ENCODE measurements at places on chromosomes 2 and 18.
A peak's percentile ranks its signal among the peaks of the same experiment; 100 is the strongest.

GRCh38 chr2:191983591-191983990 is 136.7 kb upstream of the CAVIN2 start:
- no peak for DNase-seq

- no peak for DNase-seq
Measured at GRCh38 chr2:47653902-47654789, 128.8 kb upstream of the MSH6 start.

DNA sequence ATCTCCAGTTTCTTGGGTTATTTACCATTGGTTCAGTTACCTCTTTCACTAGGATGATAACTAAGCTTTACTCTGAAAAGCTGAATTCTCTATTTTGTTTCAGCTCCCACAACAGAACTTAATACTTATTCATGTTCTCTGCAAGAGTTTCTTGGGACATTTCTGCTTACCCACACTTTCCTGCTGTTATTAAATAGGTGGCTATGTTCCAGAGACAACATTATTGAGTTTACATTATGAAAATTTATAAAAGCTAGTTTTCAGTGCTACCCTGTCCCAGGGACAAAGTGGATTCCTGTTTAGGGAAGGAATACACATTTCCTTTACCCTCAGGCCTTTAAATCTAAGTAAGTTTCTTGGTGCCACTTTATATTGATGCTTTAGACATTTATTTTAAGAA is 7.0 kb upstream of the GPD2 start:
- DNase-seq = no peak

DNA sequence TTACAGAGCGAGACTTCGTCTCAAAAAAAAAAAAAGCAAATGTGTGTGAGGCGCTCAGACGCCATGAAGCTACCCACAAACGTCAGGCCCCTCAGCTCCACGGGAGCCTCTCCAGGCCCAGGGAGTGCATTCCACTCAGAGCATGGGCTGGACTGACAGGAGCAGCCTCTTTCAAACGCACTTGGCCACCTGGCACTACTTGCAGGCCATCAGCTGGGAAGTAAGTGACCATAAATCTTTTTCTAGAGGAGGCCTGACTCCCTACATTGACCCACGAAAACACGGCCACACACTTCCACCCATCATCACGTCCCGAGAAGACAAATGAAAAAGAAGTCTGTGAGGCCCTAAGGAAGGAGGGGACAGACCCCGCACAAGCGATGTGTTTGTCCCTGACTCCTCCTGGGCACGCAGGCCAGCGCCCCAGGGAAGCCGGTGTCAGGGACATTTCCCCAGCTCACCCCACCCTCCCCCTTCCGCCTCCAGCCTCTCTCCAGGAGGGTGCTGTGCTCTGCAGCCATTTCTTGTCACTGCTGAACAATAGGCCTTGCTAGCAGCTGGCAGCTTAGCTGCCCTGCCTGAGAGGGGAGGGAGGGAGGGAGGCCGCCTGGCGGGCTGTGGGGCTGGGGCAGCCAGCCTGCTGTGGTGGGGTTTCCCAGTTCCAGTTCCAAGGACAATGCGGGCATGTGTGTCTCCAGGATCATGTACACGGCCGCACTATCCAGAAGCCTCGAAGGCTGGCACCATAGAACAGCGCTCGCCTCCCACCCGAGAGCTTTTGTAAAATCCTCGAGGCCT is 26.6 kb downstream of the SERTAD2 start:
- DNase-seq = peak; percentile 89

DNA sequence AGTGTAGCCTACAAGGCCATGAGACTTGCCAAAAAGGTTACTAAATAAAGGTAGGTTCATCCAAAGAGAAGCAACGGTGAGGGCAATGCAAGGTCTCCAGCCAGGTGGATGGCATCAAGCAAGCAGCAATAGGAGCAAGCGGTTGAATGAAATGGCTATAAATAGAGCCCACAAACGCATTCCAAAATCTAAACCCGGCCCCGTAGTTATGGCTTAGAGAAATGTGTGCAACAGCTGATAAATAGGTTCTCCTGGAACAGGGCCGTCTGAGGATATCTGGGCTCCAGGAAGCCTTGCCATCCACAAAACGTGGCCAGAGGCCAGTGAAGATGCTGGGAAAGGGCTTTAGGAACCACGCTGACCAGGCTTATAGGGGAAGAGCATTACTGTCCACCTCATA is 146.1 kb upstream of the PID1 start:
- no peak for DNase-seq

GRCh38 chr2:219175928-219176817 is 552 bp downstream of the CNPPD1 start:
- no peak for DNase-seq

GRCh38 chr18:75054046-75054445 is 154.9 kb downstream of the PTGR3 start:
- DNase-seq = peak; percentile 69

DNA sequence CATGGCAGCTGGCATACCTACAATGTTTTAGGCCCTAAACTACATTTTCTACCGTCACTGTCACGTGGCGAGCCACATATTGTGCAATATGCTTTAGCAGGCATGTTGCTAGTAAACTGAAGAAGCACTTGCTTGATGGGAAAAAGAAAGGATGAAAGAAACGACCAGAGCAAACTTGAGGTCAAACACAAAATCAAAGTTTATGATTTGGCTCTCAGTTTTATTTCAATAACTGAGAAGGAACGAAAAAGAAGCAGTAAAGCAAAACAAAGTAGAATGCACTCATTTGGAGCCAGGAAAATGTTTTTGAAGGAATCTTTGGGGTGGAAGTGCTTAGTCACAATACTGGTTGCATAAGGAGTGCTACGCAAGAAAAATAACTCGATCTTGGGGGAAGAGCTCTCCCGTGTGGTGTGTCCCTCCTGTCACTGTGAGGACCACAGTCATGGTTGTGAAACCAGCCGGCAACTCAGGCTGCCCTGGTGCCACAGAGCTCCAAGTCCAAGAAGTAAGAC is 349.8 kb downstream of the RBM43 start:
- DNase-seq = no peak

- no peak for DNase-seq
Measured at GRCh38 chr2:159160412-159160811, 126.1 kb downstream of the WDSUB1 start.

- DNase-seq = no peak
Measured at GRCh38 chr2:102438578-102438977, 15.6 kb downstream of the IL18RAP start.

- DNase-seq = no peak
Measured at GRCh38 chr18:11761553-11761952, 72.5 kb downstream of the GNAL start.

DNA sequence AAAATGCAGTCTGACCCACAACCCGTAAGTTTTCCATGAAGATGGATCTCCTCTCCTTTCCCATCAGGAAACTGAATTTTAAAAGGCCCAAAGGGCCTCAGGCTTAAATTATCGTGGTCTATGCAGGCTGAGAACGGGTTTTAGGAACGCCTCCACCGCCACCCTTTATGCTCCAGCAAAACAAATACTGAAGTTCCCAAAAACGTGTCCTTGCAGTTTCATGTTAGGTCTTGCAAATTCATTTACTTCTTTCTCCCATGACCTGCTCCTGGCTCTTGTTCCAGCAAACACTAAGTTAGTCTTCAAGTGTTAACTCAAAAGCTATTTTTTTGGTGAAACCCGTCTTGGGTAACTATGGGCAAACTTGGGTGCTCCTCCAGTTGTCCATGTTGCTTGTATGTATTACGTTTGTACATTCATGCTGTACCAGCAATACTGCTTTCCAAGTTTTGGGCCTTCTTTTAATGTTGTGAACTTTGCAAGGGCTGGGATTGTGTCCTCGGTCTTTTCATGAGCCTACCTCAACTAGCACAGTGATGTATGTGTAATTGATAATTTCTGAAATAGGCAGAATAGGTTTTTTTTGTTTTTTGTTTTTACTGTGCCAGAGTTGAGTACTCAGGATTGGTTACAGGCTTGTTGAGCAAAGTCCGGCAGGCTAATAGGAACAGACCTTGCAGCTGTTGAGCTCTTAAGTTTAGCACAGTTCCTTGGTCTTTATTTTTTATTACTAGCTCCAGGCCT is 1.8 kb upstream of the RNF149 start:
- no peak for DNase-seq

- DNase-seq = peak; percentile 61
Measured at GRCh38 chr2:167550448-167550847, 662.2 kb downstream of the XIRP2 start.

GRCh38 chr2:10987861-10988260 is 76.1 kb downstream of the KCNF1 start:
- no peak for DNase-seq

Measured in NCI-H524 (cell line).